ENCODE measurements at places on chromosomes 2 and 18.

DNA sequence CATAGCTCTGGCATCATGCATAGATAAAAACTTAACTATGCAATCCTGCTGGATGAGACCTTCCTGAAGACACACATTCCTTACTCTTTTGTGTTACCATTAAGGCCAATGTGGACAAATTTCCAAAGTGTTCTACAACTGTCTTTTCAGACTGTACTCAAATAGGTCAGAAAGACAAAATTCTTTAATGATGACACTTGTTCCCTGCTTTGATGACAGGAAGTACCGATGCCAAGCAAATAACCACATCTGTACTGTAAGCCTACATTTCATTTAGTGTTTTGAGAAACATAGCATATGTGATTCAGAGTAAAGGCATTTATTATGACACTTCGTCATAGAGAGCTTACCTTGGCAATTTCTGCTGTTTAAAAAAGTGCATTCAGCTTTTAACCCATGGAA lies 55.0 kb downstream of the PMAIP1 start:
- peak; percentile 25 for DNase-seq

GRCh38 chr18:46297621-46298020 lies 193.4 kb downstream of the HAUS1 start:
- DNase-seq = no peak

DNA sequence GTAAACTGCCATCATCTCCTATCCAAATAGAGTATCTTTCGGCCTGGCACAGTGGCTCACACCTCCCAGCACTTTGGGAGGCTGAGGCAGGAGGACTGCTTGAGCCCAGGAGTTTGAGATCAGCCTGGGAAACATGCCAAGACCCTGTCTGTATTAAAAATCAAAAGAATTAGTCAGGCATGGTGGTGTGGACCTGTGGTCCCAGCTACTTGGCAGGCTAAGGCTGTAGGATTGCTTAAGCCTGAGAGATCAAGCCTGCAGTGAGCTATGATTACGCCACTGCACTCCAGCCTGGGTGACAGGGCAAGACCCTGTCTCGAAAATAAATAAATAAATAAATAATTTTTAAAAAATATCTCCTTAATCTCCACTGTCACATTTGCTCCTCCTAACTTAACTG lies 14.7 kb upstream of the ARPC2 start:
- DNase-seq = no peak

DNA sequence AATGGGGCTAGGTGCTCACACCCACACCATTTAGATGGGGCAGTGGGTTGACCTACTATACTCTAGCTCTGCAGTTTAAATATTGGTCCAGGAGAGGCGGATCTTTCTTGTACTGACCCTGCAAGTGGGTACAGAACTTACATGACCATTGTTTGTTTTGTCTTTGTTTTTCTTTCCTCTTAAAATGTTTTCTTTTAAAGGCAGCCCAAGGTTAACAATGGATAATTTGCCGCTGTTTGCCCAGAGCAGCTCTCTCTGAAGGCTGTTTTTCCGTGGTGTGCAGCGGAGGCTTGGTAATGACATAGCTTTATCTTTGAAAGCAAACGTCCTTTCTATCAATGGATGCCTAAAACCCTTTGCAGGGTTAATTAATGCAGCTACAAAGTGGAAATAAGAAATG lies 133.3 kb upstream of the MEX3C start:
- no peak for DNase-seq

DNA sequence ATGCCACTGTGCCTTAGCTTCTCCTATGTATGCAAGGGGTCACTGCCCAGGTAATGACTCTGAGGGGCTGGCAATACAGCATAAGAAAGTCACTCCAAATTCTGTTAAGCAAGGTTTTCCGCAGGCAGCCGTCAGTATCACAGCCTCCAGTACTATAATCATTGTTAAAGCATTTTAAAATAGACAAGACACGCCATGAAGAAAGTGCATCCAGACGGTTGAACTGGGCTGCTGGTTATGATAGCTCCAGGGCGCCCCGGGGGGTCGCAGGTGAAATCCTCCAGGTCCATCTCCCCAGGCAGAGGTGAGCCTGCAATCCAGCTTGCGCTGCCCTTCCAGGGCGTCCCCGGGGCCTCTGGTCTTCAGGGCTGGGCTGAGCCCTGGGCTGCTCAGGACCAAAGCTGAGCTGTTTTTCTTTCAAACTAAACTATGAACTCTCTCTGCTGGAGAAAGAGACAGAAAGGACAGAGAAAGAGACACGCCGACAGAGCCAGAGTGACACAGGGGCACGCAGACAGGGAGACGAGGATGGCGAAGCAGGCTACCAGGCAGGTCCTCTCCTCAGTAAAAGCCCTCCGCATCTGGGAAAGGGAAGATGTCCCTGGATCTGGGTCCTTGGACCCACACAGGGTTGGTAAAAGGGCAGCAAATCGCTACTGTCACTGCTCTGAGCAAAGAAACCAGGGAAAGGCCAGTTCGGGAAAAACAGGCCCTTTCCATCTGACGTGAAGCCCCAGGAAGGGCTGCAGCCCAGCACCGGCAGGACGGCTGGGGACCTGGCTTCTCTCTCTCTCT lies 2.1 kb upstream of the TWIST2 start:
- DNase-seq = peak; percentile 20

- DNase-seq = no peak
Observed at GRCh38 chr2:232350804-232351685, 27.5 kb upstream of the ALPP start.

DNA sequence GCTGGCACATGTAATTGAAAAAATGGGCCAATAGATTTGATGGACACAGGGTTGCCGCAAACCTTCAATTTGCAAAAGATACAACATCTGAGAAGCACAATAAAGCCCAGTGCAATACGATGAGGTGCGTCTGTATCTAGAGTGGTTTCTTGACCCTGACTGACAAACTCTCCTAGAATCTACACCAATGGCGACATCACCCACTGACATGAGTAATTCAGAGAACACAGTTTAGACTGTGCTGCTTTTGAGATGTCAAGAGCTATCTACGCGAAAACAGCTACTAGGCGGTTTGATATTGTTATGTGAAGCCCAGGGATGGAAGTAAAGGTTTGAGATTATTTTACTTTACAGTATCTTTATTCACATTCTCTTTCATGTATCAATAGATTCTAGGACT lies 104.9 kb downstream of the EIPR1 start:
- no peak for DNase-seq

DNA sequence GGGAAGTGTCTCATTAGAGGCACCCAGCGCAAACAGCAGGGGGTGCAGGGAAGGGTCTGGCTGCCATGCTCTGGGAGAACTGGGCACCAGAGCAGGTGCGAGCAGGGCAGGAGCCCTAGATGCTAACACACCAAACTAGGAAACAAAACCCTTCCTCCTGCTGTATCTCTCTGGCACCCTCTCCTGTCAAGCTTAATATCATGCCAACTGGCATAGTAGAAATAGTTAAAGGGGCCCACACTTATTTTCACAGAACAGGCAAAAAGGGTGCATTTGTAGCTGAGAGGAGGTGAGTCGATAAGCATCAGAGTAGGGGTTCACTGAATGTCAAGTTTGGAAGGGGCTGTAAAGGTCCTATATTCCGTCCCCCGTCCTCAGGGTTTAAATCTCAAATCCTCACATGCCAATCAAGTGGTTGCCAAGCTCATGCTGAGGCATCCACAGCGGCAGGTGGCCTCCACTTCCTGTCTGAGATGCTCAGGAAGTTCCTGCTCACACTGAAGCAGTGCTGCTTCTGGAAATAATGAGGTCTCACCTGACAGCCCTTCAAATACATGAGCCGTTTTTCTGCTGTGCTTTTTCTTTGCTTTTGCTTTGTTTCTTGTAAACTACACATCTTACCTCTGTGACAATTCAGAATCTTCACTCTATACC lies 14.9 kb upstream of the ACKR3 start:
- no peak for DNase-seq

- no peak for DNase-seq
Observed at GRCh38 chr2:234761910-234762309, 189.9 kb upstream of the SH3BP4 start.

- DNase-seq = peak; percentile 14
Observed at GRCh38 chr18:65567372-65567771, 183.4 kb upstream of the CDH7 start.

DNA sequence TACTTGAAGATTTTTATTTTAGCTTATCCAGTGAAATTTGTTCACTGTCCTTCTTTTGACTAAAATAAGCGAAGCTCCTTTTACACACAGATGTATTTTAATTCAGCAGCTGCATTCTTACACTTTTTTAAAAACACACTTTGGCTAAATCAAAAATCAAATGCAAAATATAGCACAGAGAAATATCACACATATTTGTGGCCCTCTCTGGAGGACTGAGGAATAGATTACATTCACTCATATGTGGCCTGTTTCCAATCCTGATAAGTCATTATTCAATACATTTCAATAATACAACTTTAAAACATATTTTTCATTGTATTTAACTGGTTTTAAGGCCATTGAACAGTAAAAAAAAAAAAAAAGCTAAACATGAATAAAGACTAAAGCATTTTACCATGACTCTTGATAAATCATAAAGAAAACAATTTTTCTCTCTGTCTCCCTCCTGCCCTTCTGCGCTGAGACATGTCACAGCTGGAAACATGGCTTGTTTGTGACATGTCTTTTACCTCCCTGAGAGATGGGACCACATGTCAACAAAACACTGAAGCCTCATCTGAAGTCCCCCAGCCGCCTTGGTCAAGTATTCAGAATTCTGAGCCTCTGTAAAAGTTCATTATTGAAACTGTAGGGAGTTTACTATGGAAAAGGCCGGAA lies 221.0 kb downstream of the ZNF407 start:
- no peak for DNase-seq

GRCh38 chr2:118371515-118371914 lies 283.2 kb downstream of the INSIG2 start:
- no peak for DNase-seq

DNA sequence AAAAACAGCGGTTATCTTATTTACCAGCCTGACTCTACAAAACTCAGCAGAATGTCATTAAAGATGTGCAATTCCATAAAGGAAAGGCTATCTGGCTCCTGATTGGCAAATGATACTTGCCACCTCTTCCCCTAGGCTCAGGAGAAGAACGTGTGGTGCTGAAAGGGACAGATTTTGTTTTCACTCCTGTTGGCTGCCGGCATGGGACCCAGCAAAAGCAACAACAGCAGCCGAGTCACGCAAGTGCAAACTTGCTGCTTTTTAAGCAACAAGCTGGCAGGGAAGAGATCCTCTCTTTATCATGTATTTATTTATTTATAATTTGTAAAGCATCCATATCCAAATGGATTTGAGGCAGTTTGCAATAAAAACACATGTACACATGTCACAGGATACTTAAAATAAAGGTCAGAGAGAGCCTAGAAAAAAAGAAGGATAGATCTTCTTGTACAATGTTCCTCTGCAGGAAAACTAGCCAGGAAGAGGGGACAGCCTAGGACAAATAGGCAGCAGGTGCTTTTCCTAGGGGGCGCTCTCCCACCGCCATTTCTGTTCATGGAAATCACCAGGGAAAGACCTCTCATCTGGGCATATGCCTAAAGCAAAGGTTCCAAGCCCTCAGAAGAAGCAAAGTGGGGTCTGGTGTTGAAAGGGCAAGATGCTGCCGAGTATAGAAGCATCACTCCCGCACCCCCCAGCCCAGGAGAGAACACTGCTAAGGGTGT lies 799.3 kb downstream of the BCL11A start:
- DNase-seq = no peak

GRCh38 chr18:55086906-55087305 lies 127.6 kb upstream of the CCDC68 start:
- no peak for DNase-seq

GRCh38 chr2:221552291-221552690 lies 19.8 kb downstream of the EPHA4 start:
- no peak for DNase-seq

DNA sequence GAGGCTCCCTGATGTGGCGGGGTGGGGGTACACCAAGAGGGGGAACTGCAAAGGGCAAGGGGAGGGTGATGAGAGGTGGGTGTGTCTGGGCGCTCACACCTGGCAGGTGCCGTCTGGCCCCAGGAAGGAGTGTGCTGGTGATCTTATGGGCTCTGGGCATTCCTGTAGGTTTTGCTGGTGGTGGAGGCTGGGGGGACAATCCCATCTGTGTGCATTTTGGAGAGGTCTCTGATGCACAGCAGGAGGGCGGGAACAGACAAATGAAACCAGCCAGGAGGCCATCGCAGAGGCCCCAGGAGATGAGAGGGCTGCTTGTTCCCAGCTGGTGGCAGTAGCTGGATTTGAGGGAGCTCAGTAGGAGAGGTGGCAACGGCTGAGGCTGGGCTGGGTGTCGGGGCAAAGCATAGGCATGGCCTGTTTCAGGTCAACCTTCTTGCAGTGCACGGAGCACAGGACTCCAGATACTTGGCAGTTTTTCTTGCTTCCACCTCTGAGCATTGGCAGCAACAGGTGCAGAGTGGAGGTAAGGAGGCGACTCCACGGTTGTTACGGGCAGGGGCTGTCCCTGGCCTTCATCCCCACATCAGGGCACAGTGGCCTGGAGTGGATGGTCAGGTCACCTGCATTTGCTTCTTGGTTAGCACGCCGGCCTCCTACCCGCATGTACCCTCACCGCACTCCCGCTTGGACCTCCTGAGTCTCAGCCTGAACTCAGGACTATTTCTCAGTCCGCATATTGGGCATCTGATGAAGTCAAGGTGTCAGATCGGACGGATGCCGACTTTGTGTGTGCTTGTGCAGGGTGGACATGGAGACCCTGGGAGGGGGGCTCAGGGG lies 194.2 kb upstream of the HDAC4 start:
- DNase-seq = no peak

DNA sequence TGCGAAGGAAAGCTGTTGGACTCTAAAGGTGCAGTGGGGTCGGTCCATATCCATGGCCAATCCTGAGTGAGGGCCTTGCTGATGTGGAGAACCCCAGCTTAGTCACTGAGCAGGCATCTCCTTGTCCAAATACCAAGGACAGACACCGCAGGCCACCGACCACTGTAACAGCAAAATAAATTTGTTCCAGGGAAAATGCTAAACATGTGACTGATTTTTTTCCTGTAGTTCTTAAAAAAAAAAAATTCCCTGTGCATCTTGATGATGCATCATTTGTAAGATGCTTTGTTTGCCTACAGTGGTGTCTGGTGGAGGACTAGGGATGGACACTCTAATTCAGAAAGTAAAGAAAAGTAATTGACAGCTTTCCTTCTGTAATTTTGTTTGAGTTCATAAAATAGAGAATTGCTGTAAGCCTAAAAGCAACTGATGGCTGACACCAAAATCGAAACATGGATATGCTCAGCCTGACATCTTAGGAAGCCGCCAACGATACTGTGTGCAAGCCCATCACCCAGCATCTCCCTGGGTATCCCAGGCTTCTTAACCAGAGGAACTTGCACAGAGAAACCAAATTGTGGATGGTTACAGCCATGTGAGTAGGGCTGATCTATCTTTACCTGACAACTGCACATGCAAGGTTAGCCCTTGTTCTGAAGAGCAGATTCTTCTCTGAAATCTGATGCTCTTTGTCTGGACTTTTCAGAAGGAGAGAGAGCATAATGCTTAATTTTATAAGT lies 188.6 kb downstream of the ARL4C start:
- no peak for DNase-seq

DNA sequence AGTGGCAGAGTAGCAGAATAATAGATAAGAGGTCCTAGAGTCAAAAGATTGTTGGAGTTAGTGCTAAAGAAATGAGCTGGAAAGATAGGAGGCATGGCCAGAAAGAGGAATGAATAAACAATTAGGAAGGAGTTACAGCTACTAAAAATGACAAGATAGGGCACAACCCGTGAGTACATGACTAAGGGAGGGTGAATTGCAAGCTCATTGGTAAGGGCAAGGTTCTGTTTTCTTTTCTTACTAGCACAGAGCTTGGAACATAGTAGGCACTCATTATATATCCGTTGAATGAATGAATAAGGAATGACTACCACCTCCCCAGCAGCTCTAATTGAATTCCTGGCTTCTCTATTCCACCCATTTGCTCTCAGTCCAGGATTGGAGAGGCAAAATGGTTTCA lies 5.7 kb upstream of the MARCO start:
- DNase-seq = no peak

- no peak for DNase-seq
Observed at GRCh38 chr2:59073286-59073685, 832.2 kb upstream of the FANCL start.

All from mesenchymal stem cell (in vitro differentiated cells and primary cell).